ENCODE measurements at places on chromosomes 1 and 21. TPM values are rescaled to one million over a fixed set of nuclear protein-coding genes. Genes with fewer than 3 reads are reported as not detected.

GRCh38 chr21:36626791-36627190 is 72.1 kb upstream of the SIM2 start:
- no peak for DNase-seq

- DNase-seq = peak; percentile 81
Observed at GRCh38 chr1:27395441-27396195, 3.2 kb downstream of the GPR3 start.

GRCh38 chr21:45401916-45402900 is 2.8 kb upstream of the COL18A1 start:
- DNase-seq = no peak

DNA sequence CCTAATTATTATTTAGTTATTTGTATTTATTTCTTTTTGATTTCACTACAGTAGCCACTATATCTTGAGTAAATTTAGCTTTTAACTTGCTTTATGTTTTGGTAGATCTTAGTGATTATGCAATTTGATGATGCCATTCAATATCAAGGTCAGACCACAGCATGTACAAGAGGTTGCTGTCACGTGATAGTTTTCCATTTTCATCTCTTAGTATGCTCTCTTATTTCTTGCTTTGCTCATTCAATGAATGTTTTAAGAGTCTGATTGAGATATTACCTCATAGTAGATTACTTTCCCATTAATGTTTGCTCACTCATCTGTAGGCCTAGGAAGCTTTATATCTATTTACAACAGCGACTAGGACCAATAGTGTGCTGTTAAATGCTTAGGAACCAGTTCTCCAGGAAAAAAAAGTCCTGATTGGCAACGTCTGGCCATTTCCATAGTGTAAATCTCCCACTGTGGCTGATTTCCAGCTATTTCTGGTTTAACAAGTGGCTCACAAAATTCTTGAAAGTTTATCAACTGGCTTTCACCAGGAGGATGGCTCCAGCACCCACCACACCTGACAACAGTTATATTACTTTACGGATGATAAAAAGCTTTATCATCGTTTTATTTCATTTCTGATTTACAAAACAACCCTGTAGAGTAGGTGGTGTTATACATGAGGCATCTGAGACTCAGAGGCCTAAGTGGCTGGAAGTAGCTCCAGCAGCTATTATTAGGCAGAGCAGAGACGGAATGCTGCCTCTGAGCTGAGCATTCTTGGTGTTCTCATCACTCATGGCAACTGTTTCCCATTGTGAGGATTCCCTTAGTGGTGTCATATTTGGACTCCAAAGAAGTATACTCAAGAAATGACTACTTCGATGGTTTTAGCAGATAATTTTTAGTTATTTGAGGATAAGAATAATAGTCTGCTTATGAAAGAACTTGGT is 235.2 kb downstream of the DISC1 start:
- DNase-seq = no peak

DNA sequence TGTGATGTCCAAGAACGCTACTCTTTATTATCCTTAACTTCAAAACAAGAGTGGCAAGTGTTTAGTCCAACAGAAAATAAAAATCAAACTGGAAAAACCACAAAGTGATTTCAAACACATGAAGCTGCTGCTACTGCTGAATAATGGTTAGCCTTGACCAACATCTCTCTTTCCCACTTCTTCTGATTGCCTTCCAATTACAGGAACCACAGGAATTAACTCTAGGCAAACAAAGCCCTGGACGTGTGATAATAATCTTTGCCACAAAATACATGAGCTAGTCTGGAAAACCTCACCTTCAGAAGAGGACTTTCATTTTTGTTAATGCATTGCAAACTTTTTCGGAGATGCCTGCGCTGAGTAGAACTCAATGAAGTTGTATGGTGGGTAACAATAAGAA is 48.6 kb upstream of the COL11A1 start:
- no peak for DNase-seq

CFHR1 gene
- total RNA-seq = not detected

- no peak for DNase-seq
Observed at GRCh38 chr1:232132572-232132971, 497.4 kb downstream of the SIPA1L2 start.
